ENCODE measurements at places on chromosomes 7 and 10.
A peak's percentile ranks its signal among the peaks of the same experiment; 100 is the strongest.

DNA sequence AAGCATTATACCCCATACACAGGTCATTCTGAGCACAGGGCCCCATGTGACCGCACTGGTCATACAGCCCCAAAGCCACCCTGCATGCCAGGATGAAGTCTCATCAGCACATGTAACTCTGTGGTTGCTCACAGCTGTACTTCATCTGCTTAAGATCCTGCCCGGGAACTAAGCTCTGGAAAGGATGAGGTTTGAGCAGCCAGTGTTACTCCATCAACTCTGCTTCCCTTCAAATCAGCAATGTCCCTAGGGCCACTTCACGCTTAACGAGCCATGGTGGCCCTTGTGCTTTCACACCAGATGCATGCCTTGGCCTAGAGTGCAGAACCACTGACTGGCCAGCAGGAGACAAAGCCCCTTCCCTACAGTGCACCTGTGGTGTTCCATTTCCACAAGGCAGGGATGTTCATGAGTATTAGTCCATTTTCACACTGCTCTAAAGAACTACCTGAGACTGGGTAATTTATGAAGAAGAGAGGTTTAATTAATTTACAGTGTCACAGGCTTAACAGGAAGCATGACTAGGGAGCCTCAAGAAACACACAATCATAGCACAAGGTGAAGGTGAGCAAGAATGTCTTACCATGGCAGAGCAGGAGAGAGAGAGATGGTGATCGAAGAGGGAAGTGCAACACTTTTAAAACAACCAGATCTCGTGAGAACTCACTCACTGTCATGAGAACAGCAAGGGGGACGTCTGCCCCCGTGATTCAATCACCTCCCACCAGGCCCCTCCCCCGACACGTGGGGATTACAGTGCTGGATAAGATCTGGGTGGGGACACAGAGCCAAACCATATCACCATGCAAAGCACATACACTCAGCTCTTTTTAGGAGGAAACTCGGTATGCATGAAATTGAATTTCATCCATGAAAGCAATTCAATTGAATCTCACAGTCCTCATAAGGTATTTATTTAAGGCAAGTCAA, 149.0 kb upstream of the CDCA7L start:
- no peak for DNase-seq

DNA sequence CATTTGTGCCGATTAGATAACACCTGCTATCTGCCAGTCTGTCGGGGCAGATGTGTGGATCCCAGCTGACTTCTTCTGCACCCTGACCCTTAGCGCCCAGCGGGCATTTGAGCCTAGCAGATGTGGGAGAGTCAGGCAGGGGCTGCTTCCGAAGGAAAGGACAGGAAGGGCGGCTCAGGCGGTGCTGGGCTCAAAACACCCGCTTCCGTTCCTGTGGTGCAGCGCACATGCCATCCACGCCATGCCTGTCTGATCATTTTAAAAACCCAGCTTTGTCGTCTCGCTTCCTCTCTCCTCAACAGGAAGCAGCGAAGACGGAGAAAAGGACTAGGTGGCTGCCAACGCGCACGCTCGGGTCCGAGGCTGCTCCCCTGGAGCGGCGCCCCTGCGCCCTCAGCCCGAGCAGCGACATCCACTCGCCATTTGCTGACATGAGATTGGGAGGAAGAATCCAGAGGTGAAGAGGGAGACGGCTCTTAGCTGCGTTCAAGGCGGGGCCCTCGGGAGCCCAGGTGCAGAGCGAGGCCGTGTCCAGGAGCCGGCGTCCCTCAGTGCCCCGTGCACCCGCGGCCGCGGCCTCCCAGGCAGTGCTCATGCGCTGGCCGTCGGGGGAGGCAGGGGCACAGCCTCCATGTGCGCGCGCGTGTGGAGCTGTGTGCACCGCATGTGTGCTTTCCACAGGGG, 5.9 kb upstream of the BHLHA15 start:
- no peak for DNase-seq

GRCh38 chr10:131206111-131206995, 105.2 kb downstream of the TCERG1L start:
- DNase-seq = no peak

DNA sequence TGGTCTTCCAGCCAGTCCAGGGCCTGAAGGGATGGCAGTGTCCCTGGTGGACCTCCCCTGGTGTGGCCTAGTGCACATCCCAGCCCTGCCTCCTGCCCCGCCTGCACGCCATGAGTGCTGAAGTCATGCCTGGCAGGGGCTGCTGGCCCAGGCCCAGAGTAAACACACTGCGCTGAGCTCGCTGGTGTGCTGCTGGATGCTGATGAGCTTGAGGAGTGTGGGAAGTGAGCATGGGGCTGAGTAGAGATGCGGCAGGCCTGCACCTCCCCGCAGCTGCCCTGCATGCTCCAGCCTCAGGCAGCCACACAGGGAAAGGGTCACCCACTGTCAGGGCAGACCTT, 43.2 kb downstream of the HTRA1 start:
- DNase-seq = no peak

GRCh38 chr10:31820096-31820495, 108.5 kb downstream of the ARHGAP12 start:
- DNase-seq = no peak

DNA sequence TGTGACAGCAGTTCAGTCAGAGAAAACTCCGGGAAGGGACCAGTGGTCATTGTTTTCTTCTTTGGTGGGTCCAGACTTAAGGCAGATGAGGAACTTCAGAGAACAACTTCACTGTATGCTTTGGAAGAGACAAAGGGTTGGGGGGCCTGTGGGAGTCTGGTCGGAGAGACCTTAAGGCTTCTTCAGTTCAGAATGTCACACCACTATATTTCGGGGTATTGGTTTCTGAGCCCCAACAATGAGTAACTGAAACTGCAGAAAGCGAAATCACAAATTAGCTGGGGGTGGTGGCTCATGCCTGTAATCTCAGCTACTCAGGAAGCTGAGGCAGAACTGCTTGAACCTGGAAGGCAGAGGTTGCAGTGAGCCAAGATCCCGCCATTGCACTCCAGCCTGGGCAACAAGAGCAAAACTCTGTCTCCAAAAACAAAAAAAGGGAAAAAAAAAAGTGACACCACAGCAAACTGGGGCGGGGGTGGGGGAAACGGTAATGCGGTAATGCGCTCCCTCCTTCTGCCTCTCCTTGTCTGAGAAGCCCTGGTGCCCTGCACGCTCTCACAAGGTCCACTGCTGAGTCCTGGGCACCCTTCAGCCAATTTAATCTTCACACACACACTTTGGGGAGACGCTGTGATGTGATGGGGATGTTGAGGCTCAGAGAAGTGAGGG, 2.2 kb upstream of the ADIRF start:
- no peak for DNase-seq

DNA sequence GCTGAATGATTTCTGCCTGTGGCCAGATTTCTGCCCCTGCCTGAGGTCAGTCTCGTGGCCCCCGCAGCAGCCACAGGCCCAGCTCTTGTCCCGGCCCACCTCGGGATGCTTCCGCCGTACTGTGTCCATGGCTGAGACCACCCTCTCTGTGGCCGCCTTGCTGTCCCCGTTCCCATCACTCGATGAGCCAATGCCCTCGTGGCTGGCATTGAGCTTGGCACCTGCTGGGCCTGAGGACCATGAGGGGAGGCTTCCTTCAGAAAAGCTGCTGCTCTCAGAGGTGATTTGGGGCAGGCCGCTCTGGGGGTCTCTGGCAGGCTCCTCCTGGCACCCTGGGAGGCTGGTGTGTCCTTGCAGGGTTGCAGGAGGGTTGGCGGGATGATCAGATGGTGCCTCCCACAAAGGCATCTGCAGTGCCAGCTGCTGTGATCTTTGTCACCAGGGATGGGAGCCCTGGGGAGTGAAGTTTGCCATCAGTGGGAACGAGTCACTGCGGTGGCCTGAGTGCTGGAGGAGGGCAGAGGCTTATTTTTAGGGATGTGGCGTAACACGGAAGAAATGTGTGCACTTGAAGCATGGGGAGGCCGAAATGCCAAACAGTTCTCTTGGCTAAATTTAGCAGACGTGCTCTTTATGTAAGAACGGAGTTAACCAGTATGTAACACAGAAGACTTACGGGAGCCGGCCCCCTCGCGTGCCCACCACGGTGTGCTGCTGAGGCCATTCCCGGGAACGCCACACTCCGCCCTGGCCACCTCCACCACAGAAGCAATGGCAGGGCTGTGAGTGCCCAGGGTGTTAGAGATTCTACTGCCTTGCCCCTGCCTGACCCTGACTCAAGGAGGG, 47.7 kb downstream of the VIPR2 start:
- no peak for DNase-seq

GRCh38 chr10:65320236-65321026, 1605.4 kb upstream of the LRRTM3 start:
- no peak for DNase-seq

GRCh38 chr10:18777258-18777657, 118.0 kb downstream of the ARL5B start:
- DNase-seq = no peak

- no peak for DNase-seq
Observed at GRCh38 chr10:63042256-63042655, 90.9 kb upstream of the NRBF2 start.

DNA sequence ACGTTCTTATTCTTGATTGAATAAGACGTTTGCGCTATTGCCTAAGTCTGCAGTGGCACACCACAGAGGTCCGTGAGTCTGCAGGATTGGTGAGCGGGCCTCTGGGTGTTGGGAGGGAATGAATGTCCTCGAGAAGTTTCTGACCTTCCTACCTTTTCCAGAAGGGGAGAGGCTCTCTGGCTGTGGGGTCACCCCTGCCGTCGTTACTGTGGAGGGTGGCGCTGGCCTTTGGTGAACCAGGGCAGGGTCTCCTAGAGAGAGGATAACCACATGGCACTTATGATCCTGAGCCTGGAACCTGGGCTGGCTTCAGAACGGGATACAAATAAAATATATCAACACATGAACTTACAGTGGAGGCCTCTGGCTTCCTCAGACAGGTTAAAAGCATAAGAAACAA, 13.8 kb downstream of the IL15RA start:
- DNase-seq = no peak

DNA sequence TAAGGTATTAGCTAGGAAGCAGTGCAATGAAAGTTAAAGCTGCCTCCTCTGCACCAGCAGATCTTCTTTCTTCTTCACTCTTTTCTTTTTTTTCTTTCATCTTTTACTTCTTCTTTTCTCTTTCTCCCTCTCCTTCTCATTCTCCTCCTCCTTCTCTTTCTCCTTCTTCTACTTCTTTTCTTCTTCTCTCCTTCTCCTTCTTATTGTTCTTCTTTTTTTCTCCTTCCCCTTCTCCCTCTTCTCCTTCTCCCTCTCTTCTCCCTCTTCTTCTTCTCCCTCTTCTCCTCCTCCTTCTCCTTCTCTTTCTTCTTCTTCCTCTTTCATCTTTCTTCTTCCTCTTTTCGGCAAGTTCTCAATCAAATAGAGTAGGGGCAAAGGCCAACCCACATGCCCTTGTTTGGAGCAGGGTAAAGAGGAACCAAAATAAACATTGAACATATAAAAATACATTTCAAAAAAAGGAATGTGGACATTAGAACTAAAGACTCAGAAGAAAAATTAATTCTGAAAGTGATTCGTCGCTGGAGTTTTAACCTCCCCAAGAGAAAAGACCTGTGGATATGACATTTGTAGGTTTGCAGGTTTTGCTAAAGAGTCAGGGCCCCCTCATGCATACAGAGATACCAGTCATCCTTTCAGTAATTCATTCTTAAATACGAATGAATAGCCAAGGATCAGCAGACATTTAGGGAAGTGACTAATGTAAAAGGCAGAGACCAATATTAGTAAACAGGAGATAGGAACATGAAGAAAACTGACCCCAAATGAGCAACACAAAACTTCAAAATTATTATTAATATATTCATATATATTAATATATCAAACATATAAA, 93.0 kb upstream of the RSU1 start:
- no peak for DNase-seq

DNA sequence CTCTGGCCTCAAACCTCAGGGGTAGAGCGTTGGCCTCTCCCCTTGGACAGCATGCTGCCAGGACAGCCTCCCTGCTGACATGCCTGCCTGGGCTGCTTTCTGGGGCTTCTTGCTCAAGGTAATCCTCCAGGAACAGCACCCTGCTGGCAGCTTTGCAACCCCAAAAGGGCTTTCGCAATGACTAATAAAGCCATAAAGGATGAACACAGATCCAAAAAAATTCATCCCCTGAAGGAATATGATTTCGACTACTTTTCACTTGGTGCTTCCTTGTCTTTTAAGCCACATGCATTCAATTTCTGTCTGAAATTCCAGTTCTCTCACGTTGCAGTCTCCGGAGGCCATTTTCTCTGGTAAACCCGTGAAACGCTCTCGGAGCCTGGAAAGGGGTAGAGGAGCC, 15.1 kb upstream of the SH3PXD2A start:
- DNase-seq = peak; percentile 70

DNA sequence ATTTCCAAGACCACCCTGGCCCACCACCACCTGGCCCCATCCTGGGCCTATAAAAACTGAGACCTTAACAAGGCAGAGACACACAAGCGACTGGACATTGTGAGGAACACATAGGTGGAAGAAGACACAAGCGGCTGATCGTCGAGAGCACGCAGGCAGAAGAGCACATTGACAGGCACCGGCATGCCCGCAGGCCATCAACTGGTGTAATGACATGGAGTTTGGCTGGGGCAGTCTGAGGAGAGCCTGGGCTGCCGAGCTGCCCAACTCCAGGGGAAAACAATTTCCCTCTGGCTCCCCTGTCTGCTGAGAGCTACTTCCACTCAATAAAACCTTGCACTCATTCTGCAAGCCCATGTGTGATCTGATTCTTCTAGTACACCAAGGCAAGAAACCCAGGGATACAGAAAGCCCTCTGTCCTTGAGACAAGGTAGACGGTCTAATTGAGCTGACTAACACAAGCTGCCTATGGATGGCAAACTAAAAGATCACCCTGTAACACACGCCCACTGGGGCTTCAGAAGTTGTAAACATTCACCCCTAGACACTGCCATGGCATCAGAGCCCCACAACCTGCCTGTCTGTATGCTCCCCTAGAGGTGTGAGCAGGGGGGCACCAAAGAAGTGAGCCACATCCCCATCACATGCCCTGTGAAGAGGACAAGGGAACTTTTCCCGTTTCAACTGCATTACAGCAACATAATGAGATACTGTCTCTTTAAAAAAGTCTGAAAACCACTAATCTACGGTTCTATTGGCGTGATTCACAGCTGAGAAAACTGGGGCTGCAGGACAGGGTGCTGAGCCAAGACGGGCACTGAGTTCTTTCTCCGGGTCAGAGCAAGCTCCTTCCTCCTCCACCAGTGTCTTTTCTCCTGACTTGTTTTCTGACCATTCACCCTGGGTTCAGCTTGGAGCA, 18.5 kb upstream of the TNS3 start:
- DNase-seq = no peak

- no peak for DNase-seq
Observed at GRCh38 chr7:158470336-158470735, 117.3 kb downstream of the PTPRN2 start.

GRCh38 chr7:78953726-78954363, 499.6 kb downstream of the MAGI2 start:
- no peak for DNase-seq

All from SK-N-MC (cell line).